ENCODE measurements at places on chromosomes 7 and 10.

GRCh38 chr7:129354428-129355157 lies 79.6 kb upstream of the STRIP2 start:
- DNase-seq = no peak

DNA sequence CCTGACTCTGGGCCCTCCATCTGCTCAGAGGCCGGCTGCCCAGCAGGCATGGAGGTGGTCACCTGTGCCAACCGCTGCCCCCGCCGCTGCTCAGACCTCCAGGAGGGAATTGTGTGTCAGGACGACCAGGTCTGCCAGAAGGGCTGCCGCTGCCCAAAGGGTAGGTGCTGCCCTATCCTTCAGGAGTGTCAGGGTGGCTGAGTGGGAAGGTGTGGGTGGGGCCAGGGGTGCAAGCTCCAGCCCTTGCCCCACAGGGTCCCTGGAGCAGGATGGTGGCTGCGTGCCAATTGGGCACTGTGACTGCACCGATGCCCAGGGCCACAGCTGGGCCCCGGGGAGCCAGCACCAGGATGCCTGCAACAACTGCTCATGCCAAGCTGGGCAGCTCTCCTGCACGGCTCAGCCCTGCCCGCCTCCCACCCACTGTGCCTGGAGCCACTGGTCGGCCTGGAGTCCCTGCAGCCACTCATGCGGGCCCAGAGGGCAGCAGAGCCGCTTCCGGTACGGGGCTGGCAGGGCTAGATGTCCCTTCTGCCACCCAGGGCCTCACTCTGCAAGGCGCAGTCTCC lies 17.5 kb upstream of the ZNF862 start:
- no peak for DNase-seq

DNA sequence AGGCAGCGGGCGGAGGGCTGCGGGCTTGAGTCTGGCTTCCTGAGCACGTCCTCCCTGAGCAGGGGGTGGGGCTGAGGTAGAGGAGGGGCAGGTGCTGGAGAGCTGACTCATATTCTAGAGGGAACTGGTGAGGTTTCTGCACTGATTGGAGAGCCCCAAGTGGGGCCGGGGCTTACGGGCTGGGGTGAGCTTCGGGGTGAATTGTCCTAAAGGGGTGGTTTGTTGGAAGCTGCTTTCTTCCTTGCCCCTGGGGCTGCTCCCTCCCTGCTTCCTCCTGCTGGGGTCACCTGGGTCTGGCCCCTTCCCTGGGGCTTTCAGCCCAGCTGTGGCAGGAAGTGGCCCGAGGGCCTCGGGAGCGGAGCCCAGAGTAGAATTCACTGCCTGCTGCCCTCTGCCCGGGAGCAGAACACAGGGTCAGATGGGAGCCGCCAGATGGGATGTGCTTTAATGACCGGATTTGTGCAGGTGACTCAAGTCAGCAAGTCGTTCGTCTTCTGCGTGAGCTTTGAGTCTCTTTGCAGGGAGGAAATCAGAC lies 48.6 kb downstream of the FAM20C start:
- no peak for DNase-seq

GRCh38 chr10:62243647-62243997 lies 25.0 kb downstream of the RTKN2 start:
- no peak for DNase-seq

- DNase-seq = no peak
Observed at GRCh38 chr10:116629340-116629739, 8.6 kb downstream of the PNLIPRP2 start.

GRCh38 chr7:16129431-16130110 lies 291.8 kb downstream of the CRPPA start:
- DNase-seq = no peak

DNA sequence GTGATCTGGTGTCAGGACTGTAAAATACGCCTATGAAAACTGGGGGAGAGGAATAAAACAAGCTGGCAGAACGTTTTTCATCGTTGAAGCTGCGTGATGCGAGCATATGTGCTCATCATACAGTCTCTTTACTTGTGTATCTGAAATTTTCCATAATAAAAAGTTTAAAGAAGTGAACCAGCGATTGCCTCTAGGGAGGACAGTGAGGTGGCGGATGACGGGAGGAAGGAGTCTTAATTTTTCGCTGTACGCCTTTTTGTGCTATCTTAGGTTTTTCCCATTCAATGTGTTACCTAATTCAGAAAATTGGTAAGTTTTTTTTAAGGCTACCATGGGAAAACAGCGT lies 891 bp upstream of the WAPL start:
- no peak for DNase-seq

DNA sequence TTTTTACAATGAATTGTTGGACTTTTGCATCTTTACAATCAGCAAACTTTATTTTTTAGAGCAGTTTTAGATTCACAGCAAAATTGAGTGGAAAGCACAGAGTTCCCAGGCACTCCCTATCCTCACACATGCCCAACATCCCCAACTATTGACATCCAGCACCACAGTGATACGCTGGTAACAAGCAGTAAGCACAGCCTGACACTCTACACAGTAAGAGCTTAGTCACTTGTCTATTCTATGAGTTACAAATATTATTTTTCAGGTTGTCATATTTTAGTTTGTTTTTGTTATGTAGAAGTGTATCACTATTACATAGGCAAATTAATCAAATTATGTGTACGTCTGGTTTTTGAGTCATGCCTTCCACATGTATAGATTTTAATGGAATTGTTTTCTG lies 27.0 kb upstream of the GIMAP7 start:
- DNase-seq = no peak

DNA sequence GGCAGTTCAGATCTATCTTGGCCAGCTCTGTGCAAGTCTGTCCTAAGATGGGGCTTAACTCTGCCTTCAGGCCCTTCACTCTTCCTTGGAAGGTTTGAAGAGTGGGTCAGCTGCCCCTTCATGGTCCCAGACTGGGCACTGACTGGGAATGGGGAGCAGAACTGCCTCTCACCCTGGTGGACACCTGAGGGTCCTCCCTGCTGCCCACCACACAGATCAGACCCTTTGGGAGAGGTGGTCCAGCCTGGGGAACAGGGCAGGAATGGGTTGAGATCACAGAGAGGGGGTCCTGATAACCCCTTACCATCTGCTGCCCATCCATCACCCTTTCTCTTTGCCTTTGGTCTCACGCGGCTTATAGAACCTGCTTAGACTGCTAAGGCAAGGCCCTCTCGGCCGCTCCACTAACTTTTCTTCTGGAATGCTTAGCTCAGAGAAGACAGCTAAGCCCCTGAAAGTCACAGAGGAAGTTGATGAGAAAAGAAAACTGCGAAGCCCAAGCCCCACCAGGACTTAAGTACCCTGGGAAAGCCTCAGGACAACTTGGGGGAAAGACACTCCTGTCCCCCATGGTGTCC lies 402 bp upstream of the CDHR1 start:
- no peak for DNase-seq

All from CD4-positive, alpha-beta T cell (primary cell).